ENCODE measurements at places on chromosomes 2 and 18.

DNA sequence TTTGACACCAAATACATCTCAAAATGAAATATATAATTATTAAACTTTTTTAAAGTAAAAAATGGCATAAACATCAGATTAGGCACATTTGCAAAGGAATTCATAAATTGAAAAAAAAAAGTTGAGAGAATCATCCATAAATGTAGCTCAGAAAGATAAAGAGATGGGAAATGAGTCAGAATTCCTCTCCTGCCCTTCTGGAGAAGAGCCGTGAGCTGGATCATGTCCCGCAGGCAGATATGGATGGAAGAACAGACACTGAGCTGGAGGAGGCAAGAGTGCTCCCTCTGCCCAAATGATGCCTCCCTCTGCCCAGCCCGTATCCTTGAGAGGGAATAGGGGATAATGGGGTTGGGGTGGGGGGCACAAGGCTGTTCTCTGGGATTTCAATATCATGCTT is 190.9 kb downstream of the TFCP2L1 start:
- DNase-seq: no peak

DNA sequence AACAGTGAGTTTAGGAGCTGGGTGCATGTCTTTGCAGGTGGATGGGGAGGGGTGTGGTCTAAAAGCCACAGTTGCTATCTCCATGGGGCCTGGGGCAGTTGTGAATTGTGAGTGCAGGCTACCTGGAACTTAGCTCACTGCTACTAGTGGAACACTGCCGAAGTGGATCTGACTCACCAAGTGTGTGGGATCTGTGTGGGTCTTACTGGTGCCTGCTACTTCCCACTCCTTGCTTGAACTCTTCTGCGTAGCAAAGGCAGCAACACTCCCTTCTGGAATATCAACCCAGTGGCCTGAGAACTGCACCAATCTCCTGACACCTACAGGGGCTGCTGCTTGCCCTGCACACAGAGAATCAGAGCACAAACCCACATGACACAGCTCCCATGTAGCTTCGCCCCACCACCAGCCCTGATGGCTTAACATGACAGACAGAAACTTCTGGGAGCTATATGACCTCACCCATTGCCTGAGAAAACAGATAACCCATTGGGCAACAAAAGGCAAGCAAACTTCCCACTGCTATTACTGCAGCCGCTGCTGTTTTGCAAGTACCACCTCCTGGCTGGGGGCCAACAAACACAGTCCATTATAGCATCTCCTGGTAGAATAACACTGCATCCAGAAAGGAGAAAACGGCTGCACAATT is 455.1 kb upstream of the DDX18 start:
- no peak for DNase-seq

DNA sequence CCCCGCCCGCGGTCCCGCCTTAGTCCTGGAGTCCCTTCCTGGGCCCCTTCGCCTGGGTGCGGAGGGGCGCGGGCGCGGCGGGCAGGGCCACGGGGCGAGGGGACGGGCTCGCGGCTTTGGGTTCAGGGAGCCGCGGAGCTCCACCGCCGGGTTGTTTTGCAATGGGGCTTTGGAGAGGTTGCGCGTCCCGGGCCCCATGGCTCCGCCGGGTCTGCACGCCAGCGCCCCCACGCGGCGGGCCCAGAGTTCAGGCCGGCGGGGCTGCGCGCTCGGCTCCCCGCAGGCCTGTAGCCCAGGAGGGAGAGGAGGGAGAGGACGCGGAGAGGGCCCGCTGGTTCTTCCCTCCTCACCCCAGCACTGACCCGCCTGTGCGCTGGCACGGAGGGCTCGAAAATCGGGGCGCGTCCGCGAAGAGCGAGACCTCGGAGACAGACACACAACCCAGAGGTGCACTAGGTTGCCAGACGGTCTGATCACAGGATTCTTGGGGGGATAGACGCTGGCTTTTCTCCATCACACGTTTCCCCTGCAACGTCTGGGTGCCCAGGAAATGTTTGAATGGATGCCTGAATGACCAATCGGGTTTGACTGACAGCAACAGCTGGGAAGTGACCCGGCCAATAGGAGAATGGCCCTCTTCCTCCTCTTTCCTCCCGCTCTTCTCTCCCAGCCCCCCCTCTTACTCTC is 4.9 kb upstream of the SIX2 start:
- DNase-seq: peak; percentile 10

DNA sequence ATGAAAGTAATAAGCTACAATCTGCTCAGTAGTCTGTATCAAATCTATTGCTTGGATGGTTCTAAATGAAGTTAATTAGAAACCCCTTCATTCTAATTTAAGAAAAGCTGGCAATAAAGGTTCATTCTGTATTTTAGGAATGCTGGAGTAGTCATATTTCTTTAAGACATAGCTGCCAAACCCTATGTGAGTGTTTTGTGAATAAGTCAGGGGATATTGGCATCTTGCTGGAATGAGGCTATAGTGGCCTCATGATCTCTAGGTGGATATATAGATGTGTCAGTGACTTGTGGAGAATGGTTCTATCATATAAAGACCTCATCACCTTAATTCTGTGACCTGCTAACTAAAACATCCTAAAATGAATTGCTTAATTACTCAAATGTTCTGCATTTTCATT is 196.3 kb downstream of the PDE1A start:
- no peak for DNase-seq

DNA sequence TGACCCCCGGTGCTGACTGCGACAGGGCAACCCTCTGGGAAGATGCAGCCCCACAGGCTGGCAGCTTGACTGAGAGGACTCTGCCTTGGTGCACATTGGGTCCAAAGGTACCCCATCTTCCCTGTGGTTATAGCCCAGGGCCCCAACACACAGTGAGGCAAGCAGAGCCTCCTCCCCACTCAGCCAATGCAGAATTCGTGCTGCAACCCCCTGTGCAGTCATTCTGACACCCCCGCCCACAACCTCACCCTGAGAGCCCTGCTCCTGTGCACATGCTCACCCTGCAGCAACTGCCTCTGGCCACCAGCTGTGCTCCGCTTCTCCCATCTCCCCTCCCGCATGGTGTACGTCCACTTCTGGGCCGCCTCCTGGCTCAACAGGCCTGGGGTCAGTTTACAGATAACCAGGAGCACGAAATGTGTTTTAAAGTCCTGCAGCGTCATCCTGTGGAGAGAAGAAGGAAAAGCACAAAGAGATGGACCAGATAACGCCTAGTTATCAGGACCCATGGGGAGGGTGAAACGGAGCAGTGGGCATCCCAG is 24.4 kb downstream of the CAPN14 start:
- no peak for DNase-seq

DNA sequence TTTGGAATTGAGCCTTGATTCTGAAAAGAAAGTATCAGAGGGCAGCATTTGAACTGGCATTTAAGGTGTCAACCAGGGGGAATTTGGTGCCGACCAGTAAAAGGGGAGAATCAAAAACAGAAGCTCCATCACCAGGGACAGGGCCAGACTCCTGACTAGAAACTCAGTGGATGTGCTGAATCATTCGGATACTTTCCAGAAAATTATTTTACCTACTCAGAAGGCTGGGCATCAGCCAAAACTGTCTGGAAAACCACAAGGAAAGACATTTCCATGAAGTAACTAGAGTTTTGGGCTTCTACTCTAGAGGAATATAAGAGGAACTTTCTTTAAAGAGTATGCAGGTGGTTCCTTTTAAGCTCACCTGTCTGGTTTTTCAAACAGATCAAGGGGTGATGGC is 756.6 kb downstream of the RNF144A start:
- DNase-seq: no peak

GRCh38 chr2:67798541-67799160 is 264.2 kb downstream of the C1D start:
- no peak for DNase-seq

DNA sequence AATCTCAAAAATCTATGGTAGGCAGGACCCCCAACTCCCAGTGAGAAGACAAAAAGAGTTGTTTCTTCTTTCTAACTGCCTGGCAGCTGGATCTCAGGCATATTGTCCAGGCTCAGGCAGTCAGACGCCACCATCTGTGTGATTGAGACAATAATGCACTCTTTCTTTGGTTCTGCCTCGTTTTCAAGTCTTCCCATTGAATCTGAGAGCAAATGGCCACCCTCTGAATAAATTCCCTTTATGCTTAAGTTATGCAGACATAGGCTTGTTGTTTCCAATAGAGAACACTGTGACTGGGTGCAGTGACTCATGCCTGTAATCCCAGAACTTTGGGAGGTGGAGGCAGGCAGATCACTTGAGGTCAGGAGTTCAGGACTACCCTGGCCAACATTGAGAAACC is 15.3 kb upstream of the CD207 start:
- no peak for DNase-seq

- DNase-seq: no peak
Measured at GRCh38 chr2:215032153-215032552, 106.3 kb downstream of the ABCA12 start.

GRCh38 chr2:235561450-235561849 is 67.6 kb downstream of the AGAP1 start:
- DNase-seq: no peak

- no peak for DNase-seq
Measured at GRCh38 chr2:169752752-169753151, 19.1 kb downstream of the KLHL23 start.

DNA sequence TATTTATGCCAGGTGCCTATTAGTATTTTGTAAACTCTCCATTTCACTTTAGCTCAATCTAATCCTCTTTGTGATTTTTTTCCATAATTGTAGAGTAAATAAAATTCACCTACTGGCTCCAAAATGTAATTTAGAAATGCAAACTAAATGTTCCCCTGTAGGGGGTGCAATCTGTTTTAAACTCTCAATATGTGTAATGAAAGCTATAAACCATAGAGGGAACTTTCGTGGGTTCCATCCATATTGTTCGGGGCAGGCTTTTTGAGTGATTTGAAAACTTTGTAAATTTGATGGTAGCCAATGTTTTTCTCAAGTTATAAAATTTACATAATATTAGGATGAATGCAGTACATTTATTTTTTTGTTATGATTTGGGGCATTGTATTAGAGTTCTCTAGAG is 49.4 kb downstream of the TSPYL6 start:
- peak; percentile 22 for DNase-seq

GRCh38 chr2:40304340-40304739 is 147.6 kb downstream of the SLC8A1 start:
- peak; percentile 38 for DNase-seq

DNA sequence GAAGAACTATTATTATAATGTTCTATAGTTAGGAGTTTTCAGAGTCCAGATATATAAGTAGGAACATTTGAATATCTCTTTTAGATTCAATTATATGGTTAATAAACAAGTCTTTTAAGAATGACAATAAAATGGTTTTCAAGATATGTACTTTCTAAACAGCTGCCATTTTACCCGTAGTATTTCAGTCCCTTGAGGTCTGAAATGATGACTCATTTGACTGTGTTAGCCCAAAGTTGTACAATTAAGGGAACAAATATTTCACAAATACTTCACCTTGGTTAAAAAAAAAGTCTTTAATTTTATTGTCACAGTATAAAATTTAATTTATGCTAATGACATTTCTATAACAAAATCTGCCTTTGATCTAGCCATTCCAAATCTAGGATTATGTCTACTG is 91.6 kb upstream of the TANK start:
- no peak for DNase-seq

DNA sequence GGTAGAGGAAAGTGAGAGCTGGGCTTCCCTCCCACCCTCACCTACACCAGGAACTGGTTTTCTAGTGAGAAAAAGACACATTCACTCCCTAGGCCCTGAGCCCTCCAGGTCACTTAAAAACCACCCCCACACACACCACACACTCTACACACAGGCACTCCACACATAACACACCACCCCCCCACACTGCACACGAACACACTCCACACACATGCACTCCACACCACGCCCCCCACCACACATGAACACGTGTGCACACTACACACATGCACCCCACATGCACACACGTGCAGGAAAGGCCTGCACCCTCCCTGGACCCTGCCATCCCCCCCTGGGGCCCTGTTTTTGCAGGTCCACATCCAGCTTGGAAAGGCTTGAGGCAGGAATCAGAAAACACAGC is 67.6 kb downstream of the RALBP1 start:
- DNase-seq: no peak

DNA sequence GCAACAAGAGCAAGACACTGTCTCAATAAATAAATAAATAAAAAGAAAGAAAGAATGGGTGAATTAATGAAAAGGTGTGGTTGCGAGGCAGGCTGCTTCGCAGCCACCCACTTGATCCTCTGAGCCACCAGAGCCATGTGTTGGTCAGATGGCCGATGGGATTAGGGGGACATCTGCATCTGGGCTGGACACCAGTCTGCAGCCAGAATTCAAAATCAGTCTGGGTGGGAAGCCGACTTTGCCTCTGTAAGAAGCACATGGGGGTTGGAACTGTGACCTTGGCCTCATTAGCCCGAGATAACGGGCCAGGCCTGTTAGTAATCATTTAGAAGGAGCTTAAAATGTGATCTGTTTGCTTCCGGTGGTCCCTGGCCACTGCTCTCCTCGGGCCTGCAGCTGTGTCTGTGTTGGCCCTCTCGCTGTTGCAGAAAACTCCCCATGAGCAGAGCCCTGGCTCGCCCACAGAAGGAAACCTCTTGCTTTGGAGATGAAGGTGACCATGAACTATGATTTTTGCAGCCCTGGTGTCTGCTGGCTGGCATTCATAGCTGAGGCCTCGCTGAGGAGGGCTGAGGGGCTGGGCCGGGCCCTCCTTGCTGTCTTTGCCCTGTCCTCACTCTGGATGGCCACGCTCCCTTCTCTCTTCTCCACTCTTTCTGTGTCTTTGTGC is 94.4 kb downstream of the DYSF start:
- no peak for DNase-seq

DNA sequence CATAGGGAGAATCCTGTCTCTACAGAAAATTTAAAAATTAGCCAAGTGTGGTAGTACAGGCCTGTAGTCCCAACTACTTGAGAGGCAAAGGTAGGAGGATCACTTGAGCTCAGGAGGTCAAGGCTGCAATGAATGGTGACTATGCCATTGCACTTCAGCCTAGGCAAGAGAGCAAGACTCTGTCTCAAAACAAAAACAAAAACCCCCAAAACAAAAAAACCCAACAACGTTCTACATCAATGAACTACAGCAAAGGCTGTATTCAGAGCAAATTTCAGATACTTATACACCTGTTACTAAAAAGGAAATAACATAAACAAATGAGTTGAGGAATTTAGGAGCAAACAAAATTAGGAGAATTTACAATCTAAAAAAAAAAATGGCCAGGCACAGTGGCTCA is 22.6 kb downstream of the YES1 start:
- DNase-seq: no peak

DNA sequence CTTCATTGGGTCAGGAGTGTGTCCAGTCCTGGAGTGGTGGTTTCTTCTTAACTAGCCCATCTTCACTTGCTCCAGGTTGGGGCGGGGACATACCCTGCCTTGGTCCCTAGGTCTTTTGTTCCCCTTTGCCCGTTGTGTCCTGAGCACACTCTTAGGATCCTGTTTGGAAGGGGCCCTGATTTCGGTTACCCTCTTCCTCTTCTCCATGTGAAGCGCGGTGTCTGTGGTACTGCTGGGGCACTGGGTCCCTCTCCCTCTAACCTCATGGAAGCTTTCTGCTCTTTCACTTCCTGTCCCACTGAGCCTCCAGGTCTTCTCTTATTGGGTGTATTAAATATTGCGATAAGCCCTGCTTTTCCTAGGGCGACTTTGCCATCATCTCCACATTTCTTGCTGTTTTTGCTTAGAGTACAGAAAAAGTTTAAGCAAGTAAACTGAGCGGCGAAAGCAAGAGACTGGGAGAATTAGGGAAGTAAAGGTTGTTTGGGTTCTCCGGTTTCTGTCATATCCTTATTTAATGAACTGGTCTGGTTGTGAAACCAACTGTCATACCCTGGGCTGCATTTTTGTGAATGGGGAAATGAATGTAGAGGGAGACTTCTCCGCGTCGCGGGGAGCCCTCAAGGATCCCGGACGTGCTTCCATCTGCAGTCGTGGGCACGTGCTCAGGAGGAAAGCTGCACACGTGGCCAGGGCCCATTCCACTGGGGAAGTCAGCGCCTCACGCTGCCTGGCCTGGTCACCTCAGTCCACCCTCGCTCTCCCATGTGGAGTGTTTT is 73.8 kb upstream of the B3GNT7 start:
- no peak for DNase-seq

Measured in cerebellar cortex (tissue), 1 donor.